ENCODE measurements at places on chromosomes 4 and X.
A peak's percentile ranks its signal among the peaks of the same experiment; 100 is the strongest.

- no peak for DNase-seq
Observed at GRCh38 chr4:152281822-152282221, 254.1 kb downstream of the FBXW7 start.

- DNase-seq, result no peak
Observed at GRCh38 chrX:17030092-17030491, 83.6 kb downstream of the REPS2 start.

- peak; percentile 48 for DNase-seq
Observed at GRCh38 chrX:129606918-129607317, 47.8 kb downstream of the APLN start.

- no peak for DNase-seq
Observed at GRCh38 chr4:87734084-87734483, 65.3 kb upstream of the IBSP start.

GRCh38 chr4:158572608-158573007 lies 50.9 kb downstream of the RXFP1 start:
- no peak for DNase-seq

- DNase-seq, result no peak
Observed at GRCh38 chrX:72128183-72128834, 3.4 kb downstream of the RTL5 start.

DNA sequence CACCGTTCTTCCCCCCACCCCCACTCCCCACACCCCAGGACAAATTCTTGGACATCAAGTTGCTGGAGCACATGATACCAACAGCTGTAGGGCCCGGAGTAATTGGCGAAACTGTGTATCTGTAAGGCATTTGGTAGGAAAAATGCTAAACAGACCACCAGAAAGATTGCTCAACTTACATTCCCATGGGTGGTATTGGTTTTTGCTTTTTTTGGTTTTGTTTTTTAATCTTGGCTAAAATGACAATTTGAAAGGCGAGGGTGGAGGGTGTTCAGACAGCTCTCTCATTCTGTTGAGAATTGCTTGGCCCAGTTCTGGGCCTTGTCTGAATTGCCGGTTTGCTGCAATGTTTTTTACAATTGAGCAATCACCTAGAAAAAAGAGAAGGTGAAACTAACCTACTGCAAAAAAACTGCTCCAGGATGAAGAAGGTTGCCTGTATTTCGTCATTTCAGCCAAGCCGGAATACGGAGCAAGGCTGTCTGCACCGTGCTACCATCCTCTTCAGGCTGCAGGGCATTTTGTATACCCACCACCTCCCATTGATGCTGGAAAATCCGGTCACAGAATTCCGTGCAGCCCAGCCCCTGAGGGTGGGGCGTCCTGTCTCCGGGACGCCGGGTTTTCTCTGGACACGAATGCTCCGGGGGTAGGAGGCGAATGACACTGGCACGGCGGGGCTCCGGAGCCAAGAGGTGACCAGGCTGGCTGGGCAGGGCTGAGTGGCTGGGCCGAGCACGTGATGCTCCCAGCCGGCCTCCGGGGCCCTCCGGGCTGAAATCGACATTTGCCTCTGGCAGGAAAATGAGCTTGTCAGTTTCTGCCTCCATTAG lies at the start of gene CLCN4:
Gene CLCN4, plus strand, starts transcription at position 777 of the 833 bp plus-strand sequence. CDS start 28,058 bp downstream, outside the sequence.
- peak; percentile 46 for DNase-seq

DNA sequence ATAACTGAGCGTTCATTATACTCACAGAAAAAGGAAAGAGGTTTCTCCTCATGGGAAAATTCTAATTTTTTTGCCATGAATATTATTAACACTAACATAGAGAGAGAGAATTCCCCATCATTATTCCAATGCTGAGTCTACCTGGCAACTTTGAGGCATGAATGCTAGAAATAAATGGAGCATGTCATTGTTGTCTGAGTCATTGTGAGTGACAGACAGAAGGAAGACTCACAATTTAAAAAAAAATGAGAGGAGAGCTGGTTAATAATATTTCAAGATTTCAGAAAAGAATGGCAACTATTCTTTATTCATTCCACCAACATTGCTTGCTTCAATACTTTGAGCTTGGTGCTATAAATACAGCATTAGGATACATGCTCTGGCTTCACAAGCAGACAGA lies 170.4 kb upstream of the HS3ST1 start:
- DNase-seq, result no peak

GRCh38 chrX:47564438-47565085 lies 3.6 kb downstream of the ARAF start:
- DNase-seq, result no peak

GRCh38 chr4:152352215-152352614 lies 183.7 kb downstream of the FBXW7 start:
- no peak for DNase-seq

- peak; percentile 28 for DNase-seq
Observed at GRCh38 chr4:108589961-108590360, 30.4 kb upstream of the RPL34 start.

DNA sequence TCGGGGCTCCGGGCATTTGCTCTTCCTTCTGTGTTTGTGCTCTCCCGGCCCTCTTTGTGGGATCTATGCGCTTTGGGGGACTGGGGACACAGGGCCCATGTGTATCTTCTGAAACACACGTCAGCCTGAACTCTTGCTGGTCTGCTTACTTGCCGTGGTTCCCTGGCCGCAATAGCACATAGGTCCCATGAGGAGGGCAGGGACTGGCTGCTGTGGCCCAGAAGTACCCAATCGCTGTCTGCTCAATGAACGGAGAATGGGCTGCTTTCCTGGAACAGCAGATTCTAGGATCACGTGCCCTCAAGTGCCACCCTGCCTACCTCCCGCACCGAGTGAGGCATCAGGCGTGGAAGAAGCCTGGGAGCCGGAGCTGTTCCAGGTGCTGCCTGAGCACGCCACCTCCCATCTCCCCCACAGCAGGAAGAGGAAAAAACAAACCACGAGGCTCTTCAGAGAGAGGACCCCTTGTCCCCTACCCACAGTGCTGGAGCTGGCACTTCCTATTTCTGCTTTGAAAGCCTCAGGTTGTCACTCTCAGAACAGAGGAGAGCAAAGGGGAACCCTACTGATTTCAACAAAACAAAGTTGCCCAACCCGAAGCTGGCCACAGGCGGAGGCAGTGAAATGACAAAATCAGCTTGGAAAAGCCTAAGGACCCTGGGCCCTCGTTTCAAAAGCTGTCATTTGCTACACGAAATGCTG lies 3.8 kb downstream of the G6PD start:
- no peak for DNase-seq

DNA sequence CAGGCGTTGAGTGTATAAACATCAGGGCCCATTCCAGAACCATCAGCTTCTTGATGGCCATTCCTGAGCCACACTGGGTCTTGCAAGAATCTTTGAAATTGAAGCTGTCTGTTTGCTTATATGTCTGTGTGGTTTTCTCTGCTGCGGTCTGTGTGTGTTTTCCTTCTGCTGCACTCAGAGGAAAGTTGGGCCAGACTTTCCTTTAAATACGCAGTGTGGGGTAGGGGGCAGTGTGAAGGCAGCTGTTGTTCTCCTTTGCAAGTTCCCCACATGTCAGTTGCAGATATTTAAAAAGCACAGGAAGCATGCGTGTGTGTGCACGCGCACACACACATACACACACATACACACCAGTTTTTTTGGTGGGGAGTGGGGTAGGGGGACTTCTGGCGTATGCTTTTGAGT lies 32.1 kb downstream of the CCKAR start:
- no peak for DNase-seq

- peak; percentile 55 for DNase-seq
Observed at GRCh38 chr4:183142571-183143550, 43.8 kb downstream of the WWC2 start.

Data from endothelial cell of umbilical vein (primary cell).